ENCODE measurements at places on chromosomes 12 and 14.

DNA sequence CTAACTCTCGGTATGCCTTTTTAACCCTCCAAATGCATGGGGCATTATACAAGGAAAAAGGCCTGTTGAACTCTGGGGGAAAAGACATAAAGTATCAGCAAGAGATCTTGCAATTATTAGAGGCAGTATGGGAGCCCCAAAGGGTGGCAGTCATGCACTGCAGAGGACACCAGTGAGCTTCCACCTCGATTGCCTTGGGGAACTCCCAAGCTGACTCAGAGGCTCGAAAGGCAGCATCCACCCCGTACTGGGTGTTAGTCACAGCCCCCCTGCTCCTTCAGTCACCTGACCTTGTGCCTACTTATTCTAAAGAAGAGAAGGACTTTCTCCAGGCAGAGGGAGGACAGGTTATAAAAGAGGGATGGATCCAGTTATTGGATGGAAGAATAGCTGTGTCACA, 781.4 kb upstream of the TMEM132C start:
- peak; percentile 1 for DNase-seq

DNA sequence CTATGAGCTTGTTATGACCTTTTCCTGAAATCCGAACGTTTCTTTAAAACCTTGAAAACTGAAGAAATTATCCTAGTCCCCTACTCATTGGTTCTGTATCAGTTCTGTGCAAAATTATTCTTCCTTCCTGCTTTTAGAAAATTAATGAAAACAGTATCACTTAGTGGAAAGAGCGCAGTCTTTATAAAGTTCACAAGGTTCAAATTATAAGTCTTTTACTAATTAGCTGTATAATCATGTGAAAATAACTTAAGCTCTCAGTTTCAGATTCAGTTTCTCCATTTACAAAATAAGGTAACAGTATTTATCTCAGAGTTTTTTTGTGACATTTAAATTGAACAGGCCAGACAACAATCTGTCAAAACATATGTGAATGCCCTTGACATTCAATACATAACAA, 306.1 kb downstream of the ADAMTS20 start:
- no peak for DNase-seq

DNA sequence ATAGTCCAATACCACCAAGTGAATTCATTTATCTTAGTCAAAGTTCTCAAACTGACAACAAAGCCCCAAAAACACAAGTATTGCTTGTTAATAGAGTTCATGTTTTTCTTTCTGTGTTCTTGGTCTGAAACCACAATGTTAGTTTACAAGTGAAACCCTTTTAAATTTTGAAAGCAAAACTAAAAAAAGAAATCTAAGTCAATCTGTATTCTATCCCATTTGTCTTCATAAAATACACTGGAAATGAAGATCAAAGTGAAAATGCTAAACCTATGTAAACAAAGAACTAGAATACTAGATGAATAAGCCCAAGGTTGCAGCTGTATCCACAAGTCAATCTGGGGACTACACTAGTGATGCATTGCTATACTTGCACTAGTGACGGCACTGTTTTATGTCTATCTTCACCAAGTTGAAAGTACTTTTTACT, 10.4 kb downstream of the MAP4K5 start:
- no peak for DNase-seq

- DNase-seq = no peak
Measured at GRCh38 chr14:46322076-46322475, 329.5 kb downstream of the RPL10L start.

GRCh38 chr12:53467082-53467481, 15.2 kb downstream of the PCBP2 start:
- DNase-seq = no peak

DNA sequence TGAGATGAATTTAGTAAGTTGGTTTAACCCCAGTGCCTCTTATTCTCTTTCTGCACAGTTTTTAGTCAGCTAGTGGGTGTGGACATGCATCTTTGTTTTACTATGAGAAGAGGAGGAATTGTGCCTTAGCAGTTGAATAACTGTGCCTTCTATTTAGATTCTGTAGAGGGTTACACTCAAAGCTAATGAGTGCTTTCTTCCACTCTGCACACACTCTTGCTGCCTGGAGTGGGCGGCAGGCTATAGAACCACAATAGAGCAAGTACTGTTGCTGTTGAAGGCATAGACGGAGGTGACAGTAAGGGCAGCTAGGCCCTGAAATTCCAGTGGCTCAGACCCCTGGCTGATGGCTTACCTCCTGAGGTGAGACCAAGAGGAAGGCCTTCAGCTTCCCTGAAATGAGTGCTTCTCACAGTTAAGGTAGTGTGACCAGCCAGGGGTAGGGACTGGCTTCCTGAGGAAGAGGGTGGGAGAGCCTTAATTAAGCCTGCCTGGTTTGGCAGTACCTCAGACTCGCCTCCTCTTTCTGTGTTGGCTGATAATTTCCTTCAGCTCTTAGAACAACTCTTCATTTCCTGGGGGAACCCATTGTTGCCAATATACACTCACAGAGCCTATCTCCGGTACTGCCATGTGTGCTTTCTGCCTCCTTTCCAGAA, 24.7 kb downstream of the SUSD6 start:
- no peak for DNase-seq

DNA sequence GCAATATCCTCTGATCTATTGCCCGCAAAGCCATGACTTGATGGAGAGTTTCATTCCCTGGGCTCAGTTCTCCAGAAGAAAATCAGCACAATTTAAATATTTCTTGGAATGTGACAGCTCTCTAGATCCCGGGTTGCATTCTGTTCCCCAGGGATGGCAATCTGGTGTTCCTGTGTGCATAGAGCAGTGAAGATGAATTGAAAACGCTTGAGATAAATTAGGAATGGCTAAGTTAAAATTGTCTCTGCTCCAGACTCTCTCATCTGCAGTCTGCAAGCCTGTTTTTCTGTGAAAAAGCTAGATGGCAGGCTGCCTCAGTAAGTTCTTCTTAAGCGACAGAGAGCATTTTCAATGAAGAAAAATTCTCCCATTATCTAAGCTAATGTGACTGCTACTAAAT, 582.5 kb upstream of the MGAT4C start:
- DNase-seq = no peak

GRCh38 chr14:52898496-52898895, 52.4 kb downstream of the FERMT2 start:
- DNase-seq = no peak

- DNase-seq = no peak
Measured at GRCh38 chr12:122088179-122088810, 9.7 kb downstream of the MLXIP start.

- peak; percentile 69 for DNase-seq
Measured at GRCh38 chr14:53613404-53614253, 343.0 kb downstream of the BMP4 start.

GRCh38 chr14:77709412-77709811, 1.5 kb downstream of the SLIRP start:
- no peak for DNase-seq

GRCh38 chr12:72546106-72546505, 273.9 kb downstream of the TRHDE start:
- DNase-seq = no peak

DNA sequence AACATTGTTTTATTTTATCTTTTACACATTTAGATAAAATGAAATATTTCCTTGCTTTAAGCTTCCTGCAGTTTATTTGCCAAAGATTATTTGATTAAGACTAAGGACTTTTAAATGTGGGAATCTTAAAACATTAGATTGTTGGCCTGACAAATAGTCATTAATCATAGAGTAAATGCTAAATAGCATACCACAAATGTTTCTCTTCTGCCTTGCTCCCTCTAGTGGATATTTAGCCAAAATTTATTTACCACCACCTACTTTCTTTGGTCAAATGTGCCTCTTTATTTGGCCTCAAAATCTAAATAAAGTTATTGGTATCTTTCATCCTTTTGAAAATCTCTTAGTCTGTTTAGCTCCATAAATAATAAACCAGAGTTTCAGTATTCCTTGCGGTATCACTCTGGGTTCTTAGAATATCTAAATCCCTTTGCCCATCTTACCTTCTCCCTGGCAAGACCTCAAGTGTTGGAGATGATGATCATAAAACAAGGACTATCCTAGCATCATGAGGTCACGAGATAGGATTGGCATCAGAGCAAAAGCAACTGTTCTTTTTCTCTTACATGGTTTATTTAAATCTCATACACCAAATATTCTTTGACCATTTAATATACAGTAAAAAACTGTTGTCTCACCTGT, 150.6 kb upstream of the AEBP2 start:
- no peak for DNase-seq

GRCh38 chr14:95523815-95524448, 7.5 kb upstream of the SYNE3 start:
- DNase-seq = no peak

- no peak for DNase-seq
Measured at GRCh38 chr14:33699300-33699983, 251.4 kb downstream of the EGLN3 start.

GRCh38 chr12:34209259-34209835, 187.1 kb downstream of the ALG10 start:
- no peak for DNase-seq

- DNase-seq = no peak
Measured at GRCh38 chr14:105865266-105865903, 339.0 kb downstream of the TMEM121 start.

DNA sequence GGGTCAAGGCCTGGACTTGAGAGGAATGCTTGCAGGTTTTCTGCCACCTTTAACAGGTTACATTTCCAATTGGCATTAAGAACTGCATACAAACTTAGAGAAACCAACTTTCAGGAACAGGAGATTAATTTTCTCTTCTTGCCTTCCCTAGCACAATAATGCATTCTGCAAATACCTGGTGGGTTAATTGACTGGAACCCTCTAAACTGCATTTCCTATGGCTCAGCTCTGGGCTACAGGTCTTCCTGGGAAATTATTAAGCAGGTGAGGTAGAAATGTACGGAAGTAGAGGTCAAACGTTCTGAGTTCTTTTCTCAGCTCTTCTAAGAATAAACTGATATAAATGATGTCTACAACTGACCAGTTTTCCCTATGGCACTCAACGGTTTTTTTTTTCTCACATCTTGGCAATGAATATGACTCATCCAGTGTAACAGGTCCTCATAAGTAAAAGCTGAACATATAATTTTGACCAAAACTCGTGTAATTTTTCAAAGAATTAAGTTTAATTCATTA, 144.9 kb upstream of the PELI2 start:
- no peak for DNase-seq

DNA sequence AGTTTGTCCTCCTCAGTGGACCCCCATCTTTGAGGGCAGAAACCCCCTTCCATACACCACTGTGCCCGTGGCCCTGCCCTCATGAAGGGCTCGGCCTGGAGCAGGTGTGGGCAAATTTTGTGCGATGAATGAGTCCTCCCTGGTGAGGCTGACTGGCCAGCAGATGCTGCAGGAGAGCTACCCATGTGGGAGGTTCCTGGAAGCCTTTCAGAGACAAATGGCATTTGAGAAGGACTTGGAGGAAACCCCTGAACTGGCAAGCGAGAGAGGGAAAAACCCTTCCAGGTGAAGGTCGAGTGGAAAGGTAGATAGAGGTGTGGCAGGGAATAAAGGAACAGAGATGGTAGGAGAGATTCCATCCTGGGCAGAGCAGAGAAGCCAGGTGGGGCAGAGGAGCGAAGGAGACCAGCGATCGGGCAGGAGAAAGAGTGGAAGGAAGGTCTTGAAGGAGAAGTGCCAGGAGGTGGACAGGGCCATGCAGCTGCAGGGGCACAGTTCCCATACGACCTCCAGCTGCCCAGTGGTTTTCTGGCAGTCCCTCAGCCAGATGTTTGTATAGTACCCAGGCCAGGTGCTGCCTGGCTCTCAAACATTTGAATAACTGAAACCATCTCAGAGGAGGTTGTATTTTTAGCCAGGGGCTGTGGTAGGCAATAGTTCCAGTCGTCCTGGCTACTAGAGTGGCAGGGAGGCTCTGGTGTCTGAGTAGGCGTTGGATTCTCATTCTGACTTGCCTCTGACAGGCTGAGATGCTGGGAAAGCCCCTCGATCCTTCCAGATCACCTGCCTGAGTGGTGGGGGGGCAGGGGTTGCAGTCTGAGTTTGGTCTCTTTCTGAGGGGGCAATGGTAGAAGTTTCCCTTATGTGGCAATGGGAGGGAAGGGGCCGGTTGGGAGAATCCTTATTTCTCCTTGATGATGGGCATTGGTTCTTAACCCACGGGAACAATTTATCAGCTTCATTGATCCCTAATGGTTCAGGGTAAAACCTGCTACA, 40.1 kb downstream of the FBXL14 start:
- DNase-seq = no peak

- no peak for DNase-seq
Measured at GRCh38 chr14:32136027-32136825, 59.1 kb downstream of the ARHGAP5 start.

GRCh38 chr14:22657861-22658260, 13.7 kb upstream of the OR6J1 start:
- no peak for DNase-seq

GRCh38 chr14:82710267-82710841, 1176.7 kb upstream of the SEL1L start:
- DNase-seq = peak; percentile 28

GRCh38 chr12:131436922-131437705, 273.8 kb upstream of the SFSWAP start:
- no peak for DNase-seq

- DNase-seq = no peak
Measured at GRCh38 chr12:21387174-21387573, 14.5 kb downstream of the IAPP start.

DNA sequence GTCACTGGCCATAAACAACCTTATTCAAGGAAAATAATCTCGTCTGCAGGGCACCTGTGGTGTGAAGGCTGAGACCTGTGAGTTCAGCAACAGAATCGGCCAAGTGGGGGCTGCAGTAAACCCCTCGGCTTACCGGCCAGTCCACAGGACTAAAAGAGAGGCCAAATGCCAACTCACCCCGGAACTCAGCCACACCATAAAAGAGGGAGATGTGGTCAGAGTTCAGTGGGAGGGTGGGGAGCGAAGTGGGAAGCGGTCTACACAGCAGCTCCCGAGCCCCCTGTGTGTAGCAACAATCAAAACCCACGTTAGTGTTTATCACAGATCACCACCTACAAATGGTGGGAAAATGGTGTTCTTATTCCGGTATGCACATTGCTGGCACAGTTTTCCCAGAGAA, 153.0 kb downstream of the PIWIL1 start:
- DNase-seq = no peak

DNA sequence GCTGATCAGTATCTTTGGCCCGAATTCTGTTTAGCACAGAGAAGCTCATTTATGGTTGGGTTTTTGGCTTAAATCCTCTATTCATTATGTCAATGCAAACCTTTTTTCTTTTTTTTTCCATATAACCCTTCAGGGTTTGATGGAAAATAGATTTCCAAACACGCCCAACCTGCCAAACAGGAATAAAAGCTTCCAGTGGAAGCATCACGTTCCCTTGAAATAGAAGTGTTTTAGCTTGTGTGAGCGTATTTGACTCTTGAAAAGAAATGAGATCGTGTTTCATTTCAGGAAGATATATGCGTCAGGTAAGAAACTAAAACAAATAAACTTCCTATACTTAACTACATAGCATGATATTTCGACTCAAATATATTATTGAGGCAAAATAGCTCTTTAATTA, at the start of gene PIK3C2G:
Gene PIK3C2G (plus strand): TSS at position 246 of the 400 bp plus-strand sequence. CDS start 20,564 bp downstream, outside the sequence.
- no peak for DNase-seq

DNA sequence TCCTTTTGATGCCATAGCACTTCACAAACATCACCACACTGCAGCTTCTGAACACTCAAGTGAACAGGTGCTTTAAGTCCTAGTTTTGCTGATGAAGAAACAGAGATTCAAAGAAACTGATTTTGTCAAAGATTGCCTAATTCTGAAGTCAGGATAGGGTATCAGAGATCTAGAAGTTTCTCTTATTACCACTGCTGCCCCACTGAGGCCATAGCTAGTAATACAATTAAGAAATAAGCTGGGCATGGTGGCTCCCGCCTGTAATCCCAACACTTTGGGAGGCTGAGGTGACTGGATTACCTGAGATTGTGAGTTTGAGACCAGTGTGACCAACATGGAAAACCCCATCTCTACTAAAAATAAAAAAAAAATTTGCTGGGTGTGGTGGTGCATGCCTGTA, 458.3 kb upstream of the SEL1L start:
- no peak for DNase-seq
